ENCODE measurements at places on chromosomes 6 and 20. TPM values are rescaled to one million over a fixed set of nuclear protein-coding genes. Genes with fewer than 3 reads are reported as not detected.

DNA sequence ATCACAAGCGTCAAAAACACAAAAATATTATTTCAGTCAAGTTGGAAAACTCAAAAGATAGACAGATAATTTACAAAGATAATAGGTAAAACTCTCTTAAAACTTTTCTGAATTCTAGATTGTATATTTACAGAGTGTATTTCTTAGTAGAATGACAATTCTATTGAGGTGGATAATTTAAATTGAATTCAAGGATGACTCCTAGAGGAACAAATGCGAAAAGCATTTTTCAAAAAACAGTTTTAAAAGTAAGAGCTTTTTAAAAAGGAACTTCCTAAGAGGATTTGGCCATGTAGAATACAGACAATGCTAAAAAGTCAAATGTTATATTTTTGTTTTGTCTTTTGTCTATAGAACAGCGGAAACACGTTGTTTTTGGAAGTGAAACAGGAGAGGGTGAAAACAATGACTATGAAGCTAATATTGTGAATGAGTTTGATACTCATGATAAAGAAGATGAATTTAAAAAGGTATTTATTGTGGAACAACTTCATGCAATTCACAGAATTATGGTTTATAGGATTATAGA, 90.1 kb downstream of the DNAH8 start:
- no peak for DNase-seq

GRCh38 chr6:104630955-104631354, 228.8 kb downstream of the HACE1 start:
- no peak for DNase-seq

DNA sequence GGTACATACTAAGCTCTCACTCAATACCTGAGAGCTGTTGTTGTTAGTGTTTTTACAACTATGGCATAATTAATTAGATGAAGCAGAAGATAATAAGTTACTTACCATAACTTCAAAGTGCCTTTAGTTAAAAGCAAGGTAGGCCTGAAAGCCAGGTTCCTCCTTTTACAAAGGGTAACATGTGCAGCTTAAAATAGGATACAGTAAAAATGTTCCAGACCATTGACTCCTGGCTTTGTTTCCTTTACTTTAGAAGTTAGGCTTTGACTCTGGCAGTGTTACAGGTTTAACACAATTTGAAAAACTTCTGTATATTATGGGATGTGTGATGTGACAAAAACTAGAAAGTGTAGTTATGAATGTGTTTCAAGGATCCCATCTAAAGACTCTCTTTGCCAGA, 522.5 kb downstream of the EPM2A start:
- DNase-seq: no peak

DNA sequence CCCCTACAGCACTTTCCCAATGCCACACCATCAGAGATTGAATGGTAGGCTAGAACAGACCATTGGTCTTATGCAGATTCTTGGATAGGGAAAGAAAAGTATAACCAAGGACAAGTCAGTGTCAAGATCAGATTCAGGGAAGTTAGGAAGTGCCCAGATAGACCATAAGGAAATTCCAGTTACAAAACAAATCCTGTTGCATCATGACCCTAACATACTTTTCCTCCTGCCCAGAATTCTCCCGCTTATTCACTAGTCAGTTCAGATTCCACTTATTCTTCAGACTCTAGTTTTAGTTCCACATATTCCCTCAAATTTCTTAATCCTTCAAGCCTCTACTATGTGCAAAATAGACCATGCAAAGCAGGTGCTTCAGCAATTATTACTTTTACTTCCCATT, 20.7 kb downstream of the METTL24 start:
- DNase-seq: no peak

DNA sequence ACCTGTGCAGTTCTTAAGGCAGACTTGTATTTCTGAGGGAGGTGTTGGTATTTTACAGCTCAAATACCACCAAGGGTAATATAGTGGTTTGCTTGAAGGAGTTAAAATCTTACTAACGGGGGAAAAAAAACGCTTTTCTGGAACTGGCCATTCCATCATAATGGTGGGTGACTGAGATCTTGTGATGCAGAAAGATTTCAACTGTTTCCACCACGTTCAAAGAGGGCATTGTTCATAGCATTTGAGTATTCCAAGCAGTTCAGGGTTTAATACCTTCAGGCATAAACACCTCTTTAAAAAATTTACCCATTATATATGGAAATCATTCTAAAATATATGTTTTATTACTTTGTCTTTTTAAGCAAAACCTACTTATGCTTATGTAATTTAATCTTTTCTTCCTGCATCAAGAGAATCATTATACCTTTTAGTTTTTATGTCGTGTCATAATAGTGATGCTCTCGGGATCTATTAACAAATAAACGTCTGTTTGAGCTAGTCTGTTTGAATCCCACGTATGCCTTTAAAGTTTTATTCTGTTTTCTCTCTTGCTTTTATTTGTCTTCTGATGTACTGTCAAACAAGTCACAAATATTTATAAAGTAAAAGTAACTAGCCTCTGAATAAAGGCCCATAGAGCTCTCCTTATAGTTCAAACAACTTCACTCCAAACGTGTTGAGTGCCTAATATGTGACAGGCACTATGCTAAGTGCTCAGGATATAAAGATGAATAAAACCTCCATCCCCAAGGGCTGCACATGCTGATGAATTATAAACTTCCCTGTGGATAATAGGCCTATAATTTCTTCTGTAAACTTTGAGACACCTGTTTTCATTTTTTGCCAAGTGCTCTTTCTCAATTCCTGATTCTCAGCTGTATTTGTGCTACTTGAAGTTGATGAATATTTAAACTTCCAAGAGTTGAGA, 298.8 kb upstream of the FERMT1 start:
- DNase-seq: no peak

DNA sequence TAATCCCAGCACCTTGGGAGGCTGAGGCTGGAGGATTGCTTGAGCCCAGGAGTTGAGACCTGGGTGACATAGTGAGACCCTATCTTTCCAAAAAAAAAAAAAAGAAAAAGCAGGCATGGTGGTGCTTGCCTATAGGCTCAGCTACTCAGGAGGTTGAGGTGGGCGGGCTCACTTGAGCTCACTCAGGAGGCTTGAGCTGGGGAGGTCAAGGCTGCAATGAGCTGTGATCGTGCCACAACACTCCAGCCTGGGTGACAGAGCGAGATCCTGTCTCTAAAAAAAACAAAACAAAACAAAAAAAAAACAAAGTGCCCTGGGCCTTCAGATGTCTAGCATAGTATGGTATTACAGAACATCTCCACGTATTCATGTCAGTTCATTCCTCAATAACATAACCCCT, 42.9 kb downstream of the ZFAND3 start:
- DNase-seq: no peak

- DNase-seq: no peak
Measured at GRCh38 chr6:96197241-96197640, 181.5 kb downstream of the FUT9 start.

DNA sequence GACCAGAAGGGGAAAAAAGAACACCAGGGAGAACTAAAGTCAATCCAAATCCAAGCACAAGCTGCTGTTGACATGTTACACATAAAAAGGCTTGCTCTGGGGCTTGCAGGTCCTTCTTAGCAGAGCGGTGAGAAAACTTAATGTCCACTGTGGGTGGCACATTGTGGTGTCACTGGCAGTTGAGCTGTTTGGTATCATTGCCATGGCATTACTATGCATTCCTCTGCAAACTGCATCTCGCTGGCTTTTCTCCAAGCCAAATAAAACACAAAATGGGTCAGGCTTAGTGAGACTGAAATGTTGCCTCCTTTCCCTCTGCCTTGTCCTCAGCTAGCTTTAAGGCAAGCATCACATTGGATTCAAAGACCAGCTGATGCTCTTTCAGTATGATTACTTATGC, 40.9 kb downstream of the LY86 start:
- peak; percentile 13 for DNase-seq

- DNase-seq: no peak
Measured at GRCh38 chr6:153644000-153644399, 395.0 kb upstream of the OPRM1 start.

GRCh38 chr20:53915446-53916172, 154.8 kb downstream of the BCAS1 start:
- peak; percentile 95 for DNase-seq

- DNase-seq: no peak
Measured at GRCh38 chr20:32208499-32209154, 947 bp downstream of the POFUT1 start.

DNA sequence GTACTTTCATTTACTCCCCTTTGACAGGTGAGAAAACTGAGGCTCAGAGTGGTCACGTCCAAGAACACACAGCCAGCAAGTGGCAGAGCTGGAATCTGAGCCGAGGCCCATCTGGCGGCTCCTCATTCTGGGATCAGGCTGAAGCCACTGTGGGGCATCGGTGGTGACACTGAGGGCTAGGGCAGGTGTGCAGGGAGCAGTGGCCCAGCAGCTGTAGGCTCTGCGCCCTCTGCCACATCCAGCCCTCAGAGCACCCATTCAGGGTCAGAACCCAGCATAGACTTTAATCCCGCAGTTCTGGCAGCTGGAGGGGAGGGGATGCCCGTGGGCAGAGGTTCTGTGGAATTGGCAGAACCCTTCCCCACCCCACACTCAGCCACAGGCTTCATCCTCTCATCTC, 210.3 kb downstream of the PREX1 start:
- DNase-seq: no peak

GRCh38 chr6:81241126-81242041, 511.1 kb downstream of the TENT5A start:
- peak; percentile 24 for DNase-seq

DNA sequence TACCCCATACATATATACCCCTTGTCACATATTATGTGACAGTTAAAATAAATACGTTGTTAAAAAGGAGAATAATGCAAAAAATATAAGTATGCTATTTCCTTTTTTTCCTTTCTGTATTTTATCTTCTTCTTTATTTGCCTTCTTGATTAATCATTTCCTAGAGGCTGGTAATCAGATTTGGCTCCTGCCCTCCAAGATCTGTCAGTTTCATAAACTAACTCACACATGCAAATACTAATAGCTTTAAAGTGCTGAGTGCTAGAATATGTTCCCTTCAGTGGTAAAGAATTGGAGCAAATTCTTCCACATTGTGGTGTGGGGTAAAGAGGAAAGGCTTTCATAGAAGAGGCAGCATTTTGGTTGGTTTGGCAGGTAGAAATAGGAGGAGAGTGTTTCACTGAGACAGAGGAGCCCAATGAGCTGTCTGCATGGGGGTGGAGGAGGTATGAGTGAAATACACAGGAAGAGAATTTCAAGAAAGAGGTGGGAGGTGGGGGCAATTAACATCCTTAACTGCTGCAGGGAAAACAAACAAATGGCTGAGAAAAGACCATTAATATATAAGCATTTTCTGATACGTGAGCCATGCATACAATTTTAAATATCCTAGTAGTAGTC, 523.9 kb downstream of the BMP2 start:
- no peak for DNase-seq

DNA sequence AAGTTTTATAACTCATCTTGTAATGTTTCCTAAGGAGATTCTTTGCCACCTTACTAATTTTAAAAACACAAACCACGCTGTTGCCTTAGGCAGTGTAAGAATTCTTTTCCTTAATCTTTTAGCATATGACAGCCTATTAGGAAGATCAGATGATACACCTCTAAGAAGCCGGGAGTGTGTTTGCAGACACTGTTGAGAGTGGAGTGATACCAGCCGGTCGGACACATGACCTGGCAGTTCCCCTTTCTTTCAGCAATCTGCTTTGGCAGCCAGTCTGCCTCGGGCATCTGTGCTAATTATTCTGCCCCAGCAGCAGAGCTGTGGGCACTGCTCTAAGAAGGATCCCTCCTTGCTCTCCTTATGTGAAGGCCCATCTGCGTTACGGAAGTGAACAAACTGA, 50.9 kb downstream of the PLCB4 start:
- DNase-seq: no peak

DNA sequence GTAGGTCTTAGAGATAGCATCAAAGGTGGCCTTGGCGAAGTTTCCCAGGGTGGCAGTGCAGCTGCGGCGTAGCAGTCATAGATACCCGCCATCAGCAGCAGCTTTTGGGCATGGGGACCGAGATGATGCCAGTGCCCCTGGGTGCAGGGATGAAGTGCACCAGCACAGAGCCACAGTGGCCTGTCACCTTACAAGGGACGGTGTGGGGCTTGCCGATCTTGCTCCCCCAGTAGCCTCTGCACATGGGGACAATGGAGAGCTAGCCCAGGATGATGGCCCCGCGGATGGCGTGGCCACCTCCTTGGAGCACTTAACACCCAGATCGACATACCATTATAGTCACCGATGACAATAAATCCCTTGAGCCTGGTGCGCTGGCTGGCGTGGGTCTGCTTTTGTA, 195.5 kb downstream of the ZMYND8 start:
- no peak for DNase-seq

DNA sequence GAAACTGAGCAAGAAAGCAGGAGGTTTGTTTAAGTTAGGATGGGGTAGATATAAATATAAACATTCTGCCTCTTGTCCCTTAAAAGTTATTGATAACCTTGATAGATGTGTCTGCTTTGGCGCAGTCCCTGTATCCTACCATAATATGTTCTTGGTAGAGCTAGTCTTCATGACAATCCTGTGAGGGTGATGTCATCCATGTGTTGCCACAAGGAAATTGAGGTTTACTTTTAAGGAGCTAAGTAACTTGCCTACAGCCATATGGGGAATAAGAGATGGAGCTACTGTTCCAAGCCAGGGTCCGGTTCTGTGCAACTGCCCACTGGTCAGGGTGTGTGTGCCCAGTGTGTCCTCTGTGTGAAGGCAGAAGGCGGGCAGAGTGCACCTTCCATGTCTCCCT, 78.5 kb downstream of the SSR1 start:
- no peak for DNase-seq

GRCh38 chr20:23296841-23297701, 53.5 kb upstream of the NXT1 start:
- DNase-seq: no peak

DNA sequence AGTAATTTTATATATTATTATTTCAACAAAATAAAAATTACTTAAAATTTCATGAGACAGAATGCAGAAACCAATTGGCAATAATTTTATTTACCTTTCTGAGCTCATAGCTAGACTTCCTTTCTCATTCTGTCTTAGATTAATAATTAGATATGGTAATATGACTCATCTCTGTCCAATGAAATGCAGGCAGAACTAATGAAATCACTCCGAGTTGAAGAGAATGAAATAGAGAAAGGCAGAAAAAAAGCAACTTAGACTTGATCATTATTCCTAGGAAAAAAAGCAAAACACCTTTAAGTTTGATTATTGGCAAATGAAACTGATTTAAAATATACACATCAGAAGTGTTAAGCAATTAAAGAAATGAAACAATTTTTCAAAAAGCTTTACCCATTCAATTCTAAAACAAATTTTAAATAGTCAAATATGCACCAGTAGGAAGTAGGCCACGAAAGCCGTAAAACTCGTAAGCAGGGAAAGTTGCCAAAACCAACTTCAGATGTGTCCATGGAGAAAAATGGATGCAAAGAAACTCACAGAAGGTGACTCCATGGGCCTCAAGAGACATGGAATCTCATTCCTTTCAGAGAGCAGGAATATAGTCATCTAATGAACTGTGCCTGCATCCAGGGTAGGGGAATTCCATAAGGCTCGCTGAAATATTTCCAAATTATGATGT, 293.8 kb upstream of the RGS17 start:
- DNase-seq: no peak

PAK5 gene
- total RNA-seq: not detected

TINAG gene
- total RNA-seq: not detected

KCNK16 gene
- not detected for total RNA-seq

PSORS1C2 gene
- not detected for total RNA-seq

GCNT2 gene
- total RNA-seq: 7.3 TPM

CDYL gene
- total RNA-seq: 28.4 TPM

SLC17A1 gene
- total RNA-seq: not detected
